ENCODE measurements at places on chromosomes 11 and 22.

- no peak for DNase-seq
Measured at GRCh38 chr11:285894-286220, 3.1 kb upstream of the PGGHG start.

DNA sequence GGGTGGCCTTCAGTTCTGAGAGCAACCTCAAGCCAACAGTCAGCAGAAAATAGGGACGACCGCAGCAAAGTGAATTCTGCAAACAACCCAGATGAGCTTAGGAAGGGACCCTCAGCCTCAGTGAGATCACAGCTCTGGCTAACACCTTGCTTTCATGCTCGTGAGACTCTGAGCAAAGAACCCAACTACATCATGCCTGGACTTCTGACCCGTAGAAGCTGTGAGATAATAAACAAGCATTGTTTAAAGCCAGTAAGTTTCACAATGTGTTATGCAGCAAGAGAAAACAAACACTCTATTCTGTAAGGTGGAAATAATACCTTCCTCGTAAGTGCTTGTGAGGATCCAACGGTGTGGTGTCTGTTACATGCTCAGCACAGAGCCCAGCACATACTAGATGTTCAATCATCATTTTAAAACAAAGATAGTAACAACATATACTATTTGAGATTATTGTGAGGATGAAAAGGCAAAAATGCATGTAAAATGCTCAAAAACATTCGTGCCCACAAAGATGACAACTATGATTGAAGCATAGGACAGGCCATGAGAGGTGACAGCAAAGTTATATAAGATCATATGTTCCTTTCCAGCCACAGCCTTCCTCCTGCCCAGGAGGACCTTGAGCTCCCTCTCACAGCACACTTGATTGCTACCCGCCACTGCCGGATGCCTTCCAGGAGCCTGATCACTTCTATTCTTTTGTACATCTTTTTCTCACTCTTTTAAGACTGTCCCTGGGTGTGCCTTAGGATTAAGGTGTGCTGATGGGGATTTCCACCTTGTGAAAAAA lies 433.3 kb downstream of the BUD13 start:
- DNase-seq, result no peak

DNA sequence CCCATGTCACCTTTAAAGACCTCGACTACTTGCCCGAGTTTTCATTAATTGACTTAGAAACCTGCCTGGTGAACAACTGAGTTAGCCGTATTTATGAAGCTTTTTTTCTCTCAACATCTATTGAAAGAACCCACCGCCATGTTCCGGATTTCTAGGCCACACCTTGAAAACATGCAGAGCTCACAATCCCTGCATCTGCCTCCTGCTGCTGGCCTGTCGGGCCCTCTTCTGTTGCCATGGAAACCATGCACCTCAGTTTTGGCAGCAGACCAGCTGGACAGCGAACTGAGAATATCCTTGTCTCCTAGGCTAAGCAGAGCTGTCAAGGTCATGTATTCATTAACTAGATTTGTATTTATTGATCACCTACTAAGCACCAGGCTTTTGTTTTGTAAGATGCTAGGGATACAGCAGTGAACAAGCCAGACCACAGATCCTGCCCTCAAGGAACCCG lies 4.3 kb upstream of the PATZ1 start:
- DNase-seq, result peak; percentile 77

- no peak for DNase-seq
Measured at GRCh38 chr11:110454609-110455008, 24.9 kb downstream of the FDX1 start.

GRCh38 chr11:111698852-111699559 lies 67.2 kb downstream of the PPP2R1B start:
- no peak for DNase-seq

GRCh38 chr22:39763276-39763675 lies 130.3 kb downstream of the ENTHD1 start:
- no peak for DNase-seq

- no peak for DNase-seq
Measured at GRCh38 chr11:133955081-133955891, 1.5 kb downstream of the IGSF9B start.

DNA sequence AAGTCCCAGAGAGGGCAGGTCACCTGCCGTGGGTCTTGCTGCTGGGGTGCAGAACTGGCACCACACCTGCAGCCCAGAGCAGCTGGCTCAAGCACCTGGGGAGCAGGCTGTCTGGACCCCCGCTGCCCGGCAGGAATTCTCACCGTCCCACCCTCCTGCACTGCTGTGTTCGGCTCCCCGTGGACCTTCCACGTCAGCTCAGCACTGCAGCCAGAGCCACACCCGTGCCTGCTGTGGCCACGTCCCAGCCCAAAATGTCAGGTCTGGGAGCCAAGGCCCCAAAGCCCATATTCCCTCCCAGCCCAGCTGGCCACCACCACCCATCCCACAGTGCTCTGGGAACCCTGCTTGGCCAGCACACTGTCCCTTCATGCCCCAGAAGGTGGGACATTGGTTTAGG lies 28.0 kb upstream of the MYRF start:
- no peak for DNase-seq

- no peak for DNase-seq
Measured at GRCh38 chr22:42720263-42721044, at the start of gene A4GALT. Gene A4GALT (minus strand): TSS chr22:42720870. CDS start chr22:42693951, 26,919 bp downstream.

All from NCI-H524 treated with DMSO at 0.1 percent for 48 hours (cell line).